ENCODE measurements at places on chromosomes 2 and 18.

GRCh38 chr2:120108049-120108448 is 95.2 kb downstream of the EPB41L5 start:
- DNase-seq = no peak

DNA sequence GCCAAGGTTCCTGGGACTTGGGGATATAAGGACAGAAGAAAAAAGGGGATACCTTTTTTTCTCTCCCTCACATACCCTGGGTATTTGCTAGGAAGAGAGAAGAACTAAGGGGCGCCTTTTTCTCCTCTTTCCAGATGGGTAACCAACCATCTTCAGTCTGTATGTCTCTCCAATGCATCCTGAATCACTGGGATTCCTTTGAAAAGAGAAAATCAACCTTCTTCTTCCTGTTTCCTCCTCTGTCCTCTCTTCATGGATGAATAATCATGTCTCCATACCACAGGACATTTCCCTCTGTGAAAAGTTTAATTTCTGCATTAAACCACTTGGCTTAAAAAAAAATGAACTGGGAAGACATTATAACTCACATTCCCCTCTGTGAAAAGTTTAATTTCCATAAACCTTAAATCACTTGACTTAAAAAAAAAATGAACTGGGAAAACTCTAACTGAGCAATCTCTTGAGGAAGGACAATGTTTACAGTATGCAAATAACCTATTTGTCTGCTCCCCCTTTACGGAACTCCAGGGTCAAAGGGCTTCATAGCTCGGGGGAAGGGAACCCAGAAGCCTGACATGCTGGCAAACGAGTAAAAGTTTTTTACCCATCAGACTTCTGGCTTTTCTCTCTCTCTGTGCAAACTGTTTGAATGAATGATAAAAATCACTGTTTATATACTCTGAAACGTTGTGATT is 56.7 kb upstream of the FAM98A start:
- no peak for DNase-seq

- no peak for DNase-seq
These were observed 36.1 kb downstream of the OTX1 start for GRCh38 chr2:63086687-63087086.

- no peak for DNase-seq
These were observed 27.3 kb downstream of the E2F6 start for GRCh38 chr2:11438555-11439080.

DNA sequence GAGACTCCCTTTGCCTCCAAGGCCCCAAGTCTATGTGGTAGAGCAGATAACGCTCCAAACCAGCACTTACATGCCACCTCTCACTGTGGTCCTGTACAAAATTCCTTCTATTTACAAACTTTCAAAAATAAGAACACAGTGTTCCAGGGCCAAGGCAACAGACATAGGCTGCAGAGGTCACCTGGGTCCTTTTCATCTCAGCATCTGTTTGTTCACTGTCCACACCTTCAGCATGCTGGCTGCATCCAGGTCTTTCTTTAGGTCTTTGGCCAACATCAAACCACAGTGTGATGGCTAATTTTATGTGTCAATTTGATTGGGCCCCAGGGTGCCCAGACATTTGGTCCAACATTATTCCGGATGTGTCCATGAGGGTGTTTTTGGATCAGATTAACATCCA is 20.0 kb upstream of the INO80C start:
- no peak for DNase-seq

DNA sequence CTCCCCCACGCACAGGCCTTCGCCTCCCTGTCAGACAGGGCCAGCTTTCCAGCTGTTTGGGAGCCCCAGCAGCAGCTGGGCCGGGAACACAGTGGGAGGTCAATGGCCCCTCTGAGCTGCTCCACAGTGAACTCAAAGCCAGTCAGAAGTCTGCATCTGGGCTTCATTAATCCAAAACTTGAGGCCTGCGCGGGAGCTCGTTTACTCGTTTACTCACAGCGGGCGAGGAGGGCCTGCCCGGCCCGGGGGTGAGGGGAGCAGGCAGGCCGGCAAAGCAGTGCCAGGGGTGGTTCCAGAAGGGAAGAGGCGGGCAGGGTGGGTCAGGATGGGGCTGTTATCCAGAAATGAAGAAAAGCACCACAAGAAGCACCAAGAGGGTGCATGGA is 36.8 kb upstream of the SEMA4C start:
- DNase-seq = no peak

DNA sequence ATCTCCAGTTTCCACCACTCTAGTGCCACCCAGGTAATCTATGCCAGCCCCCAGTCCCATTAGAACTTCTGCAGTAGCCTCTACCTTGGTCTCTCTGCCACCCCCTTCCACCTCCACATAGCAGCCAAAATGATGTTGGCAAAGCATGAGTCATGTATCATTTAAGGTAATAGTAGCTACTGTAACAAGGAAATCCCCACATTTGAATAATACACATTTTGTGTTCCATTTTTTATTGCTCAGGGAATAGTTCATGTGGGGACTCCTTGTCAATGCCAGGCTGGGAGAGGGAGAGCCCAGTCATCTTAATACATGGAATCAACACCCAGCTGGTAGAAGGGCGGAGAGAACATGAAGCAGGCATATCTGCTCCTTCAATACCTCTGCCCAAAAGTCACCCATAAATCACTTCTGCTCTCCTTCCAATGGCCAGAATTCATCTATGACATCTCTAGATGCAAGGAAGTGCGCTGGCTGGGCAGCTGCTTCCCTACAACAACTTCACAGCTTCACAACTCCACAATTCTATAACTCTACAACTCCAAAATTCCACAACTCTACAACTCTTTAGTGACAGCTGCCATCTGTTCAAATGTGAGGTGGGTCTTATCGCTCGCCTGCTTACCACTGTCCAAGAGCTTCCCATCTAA is 70.6 kb upstream of the GLS start:
- DNase-seq = no peak

GRCh38 chr18:37247497-37248161 is 318.0 kb downstream of the CELF4 start:
- DNase-seq = no peak

- no peak for DNase-seq
These were observed 206.2 kb downstream of the SRBD1 start for GRCh38 chr2:45404807-45405297.

DNA sequence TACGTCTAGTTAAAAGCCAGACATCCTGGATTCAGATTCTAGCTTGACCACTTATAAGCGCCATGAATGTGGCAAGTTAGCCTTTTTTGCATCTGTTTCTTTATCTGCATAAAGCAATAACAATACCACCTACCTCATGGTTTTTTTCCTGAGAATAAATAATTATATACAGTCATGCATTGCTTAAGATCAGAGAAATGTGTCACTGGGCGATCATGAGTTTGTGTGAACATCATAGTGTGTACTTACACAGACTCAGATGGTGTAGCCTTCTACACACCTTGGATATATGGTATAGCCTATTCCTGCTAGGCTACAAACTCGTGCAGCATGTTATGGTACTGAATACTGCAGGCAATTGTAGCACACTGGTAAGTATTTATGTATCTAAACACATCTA is 84.7 kb upstream of the PELI1 start:
- no peak for DNase-seq

Measured in cortex of kidney (tissue), 1 donor.